ENCODE measurements at places on chromosomes 3 and 15.

DNA sequence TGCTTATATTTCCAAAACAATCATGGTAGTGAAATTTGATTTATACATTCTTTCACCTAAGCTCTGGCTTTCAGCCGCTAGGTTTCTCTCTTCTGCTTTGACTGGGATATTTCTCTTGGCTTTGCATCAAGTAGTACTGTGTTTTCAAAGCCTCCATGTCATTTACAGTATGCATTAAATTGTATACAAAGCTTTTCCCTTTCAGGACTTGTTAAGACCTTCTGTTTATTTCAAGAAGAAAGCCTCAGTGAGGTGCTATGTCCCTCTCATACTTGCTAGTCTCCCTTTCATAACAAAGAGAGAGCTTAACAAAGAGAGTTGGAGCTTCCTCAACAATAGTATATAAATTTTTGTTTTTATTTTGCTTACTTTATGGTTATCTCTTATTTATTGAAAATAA lies 84.2 kb upstream of the SLC25A26 start:
- DNase-seq = no peak

- no peak for DNase-seq
Measured at GRCh38 chr15:57059026-57059660, 140.7 kb downstream of the TCF12 start.

GRCh38 chr15:31840849-31841476 lies 189.4 kb upstream of the CHRNA7 start:
- DNase-seq = no peak

DNA sequence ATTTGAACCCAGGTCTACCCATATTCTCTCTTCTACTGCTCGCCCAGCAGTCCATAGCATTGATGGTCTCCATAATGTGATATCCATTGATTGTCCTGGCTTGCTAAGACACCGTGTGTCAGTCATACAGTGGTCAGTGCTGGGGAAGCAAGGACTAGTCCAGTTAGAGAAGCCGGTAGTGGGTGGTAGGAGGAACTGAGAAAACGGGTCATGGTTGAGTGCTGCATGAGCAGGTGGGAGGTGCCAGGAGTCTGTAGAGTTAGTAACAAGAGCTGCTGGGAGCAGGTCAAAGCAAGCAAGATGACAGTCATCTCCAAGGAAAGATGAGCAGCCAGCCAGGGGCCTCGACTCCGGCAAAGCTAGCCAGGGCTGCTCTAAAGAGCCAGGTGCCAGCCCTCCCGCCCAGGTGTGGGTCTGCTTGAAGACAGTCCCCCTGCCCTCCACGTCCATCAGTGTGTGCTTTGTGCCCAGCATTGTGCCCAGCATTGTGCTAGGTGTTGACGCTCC lies 29.5 kb upstream of the USP3 start:
- peak; percentile 23 for DNase-seq

- DNase-seq = no peak
Measured at GRCh38 chr15:51580982-51581381, 41.6 kb downstream of the DMXL2 start.

- DNase-seq = no peak
Measured at GRCh38 chr3:60917141-60917540, 334.1 kb downstream of the FHIT start.

GRCh38 chr3:80096909-80097308 lies 329.1 kb upstream of the ROBO1 start:
- DNase-seq = no peak

GRCh38 chr3:40719660-40720287 lies 195.0 kb downstream of the ZNF621 start:
- no peak for DNase-seq

DNA sequence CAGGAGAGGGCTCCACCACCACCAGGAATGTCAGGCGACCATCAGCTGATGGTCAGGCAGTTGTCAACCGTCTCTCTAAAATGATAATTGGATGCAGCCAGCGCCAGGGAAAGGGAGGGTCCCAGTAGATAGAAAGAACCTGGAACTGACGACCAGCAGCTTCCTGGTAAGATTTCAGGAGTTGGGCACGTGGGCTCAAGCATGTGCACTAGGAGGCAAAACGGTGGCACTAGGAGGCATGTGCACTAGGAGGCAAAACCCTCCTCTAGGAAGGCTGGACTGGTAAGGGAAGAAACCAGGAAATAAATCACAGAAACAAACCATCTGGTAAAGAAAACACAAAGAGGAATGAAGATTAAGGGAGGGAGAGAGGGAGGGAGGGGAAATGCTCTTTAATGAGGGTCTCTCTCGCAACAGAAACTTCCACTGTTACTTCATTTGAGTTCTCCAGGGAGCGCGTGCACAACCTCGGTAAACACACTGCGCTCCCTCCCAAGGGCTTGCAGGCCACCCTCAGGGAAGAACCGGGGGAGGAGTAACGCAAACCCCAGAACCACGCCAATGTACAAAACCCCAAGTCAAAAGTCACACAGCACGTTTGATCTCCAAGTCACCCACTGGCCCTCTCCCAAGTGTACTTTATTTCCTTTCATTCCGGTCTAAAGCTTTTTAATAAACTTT lies 116.7 kb downstream of the XXYLT1 start:
- DNase-seq = no peak

DNA sequence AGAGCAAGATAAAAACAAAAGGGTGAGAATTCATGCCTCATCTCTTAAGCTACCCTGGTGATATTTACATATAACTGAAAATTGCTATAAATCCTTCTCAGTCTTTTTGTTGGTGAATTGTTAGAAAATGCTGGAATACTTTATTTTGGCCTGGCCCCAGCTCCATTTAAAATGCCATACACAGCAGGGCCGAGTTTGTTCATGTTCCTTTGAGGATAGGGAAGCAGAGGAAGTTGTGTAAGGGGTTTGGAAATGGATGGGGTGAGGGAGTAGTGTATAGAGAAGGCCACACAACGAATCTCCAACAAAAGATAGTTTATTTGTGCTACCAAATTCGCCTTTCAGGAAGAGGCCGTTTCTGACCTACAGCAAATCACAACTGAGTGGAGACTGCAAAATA lies 78.6 kb upstream of the ADAMTS9 start:
- DNase-seq = no peak

DNA sequence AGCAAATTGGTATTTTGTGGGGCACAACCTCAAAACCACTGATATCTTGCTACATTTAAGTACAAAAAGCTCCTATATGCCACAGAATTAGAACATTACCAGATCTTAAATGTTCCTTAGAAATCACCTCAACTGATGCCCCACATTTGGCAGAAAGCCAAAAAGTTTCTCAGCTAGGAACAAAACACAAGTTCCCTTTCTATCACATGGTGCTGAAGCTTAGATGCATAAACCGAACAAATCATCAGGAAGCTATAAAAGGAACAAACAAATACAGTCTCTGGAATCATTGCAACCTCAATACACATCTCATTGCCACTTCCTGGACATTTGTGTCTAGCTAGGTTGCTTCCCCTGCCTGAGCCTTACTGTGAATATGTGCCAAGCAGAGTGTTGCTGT lies 492.6 kb downstream of the LPP start:
- no peak for DNase-seq

GRCh38 chr15:73982222-73982962 lies 9.7 kb downstream of the STOML1 start:
- no peak for DNase-seq

- DNase-seq = no peak
Measured at GRCh38 chr3:160482796-160483195, 33.2 kb upstream of the TRIM59 start.

GRCh38 chr3:57061556-57061955 lies 1.1 kb downstream of the SPATA12 start:
- DNase-seq = no peak

GRCh38 chr15:49154359-49154758 lies 1.0 kb downstream of the COPS2 start:
- no peak for DNase-seq

- no peak for DNase-seq
Measured at GRCh38 chr3:25744470-25744869, 38.8 kb downstream of the NGLY1 start.

DNA sequence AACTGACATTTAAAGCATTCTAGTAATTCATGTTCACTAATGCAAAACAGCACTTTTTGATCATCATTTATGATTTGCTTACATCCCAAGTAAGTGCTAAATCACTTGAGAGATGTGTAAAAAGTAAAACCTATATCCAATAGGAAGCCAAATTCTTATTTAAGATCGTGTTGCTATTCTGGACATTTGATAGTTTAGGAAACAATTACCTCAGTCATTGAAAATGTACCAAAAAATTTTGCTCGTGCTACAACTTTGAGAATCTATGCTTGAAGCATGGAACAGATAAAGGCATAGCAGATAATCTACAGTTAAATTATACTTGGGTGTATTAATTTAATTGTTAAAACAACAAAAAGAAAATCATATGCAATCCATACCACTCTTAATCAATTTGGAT lies 571.6 kb upstream of the NR2F2 start:
- DNase-seq = no peak

DNA sequence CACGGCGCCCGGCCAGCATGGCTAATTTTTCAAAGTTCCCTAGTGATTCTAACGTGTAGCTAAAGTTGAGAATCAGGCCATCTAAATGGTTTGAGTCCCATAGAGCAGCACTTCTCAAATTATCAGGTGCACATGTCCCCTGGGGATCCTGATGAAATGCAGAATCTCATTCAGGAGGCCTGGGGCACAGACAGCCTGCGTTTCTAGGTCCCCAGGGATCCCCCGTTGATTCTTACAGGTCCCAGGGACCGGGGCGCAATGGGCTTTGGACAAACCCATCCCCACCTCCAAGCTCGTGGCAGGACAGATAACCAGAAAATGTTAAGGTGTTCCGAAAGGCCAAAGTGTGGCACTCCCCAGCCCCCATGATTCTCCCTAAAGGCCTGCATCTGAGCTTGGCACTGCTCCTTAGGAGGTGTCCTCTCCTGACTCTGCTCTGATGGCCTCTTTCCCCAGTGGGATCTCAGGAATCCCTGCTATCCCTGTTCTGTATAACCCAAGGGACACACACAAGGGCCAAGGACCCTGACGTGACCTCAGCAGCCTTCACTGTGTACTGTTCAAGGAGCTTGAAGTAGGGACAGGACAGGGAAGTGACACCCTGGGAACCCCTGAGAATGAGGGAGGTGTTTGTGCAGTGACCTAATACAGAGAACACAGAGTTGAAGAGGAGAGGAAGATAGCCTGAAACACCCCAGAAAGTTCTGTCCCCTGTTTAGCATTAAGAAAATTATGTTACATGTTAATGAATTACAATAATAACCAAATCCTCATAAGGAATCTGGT lies 8.0 kb downstream of the LRRK1 start:
- no peak for DNase-seq

GRCh38 chr15:57619746-57620145 lies 28.0 kb downstream of the MYZAP start:
- no peak for DNase-seq

- no peak for DNase-seq
Measured at GRCh38 chr3:151630938-151631441, 102.7 kb upstream of the AADACL2 start.

DNA sequence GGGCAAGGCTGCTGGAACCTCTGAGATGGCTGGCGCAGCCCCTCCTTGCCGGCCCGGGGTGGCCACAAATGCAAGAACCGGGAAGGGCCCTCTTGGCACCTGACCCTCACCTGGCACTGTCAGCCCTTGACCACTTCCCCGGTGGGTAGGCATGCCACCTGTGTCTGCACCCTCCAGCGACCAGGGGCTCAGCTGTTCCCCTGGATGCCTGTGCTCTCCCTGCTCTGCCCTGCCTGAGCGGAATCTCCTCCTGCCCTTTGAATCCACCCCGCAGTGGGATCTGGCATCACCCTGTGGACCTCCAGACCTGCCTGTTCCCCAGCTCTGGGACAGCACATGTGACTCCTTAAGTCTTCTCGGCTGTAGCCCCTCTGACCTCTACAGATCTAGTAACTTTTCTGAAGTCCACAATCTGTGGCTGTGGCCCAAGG lies 26.1 kb upstream of the FGD5 start:
- no peak for DNase-seq

GRCh38 chr15:77440378-77440999 lies 19.8 kb downstream of the HMG20A start:
- no peak for DNase-seq

GRCh38 chr3:43239755-43240154 lies 46.6 kb upstream of the SNRK start:
- DNase-seq = no peak

- DNase-seq = no peak
Measured at GRCh38 chr3:138848696-138849095, 14.0 kb upstream of the PIK3CB start.

DNA sequence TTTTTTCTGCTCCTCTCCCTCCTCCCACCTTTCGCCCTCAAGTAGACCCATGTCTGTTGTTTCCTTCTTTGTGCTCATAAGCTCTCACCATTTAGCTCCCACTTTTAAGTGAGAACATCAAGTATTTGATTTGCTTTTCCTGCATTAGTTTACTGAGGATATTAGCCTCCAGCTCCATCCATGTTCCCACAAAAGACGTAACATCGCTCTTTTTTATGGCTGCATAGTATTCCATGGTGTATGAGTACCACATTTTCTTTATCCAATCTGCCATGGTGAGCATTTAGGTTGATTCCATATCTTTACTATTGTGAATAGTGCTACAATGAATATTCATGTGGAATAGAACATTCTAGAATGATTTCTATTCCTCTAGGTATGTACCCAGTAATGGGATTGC lies 178.6 kb downstream of the RYR3 start:
- no peak for DNase-seq

All from CD4-positive, alpha-beta T cell treated with Interleukin-12 subunit alpha and Interleukin-12 subunit beta, for 1 hour (primary cell).